ENCODE measurements at places on chromosomes 13 and 19. TPM values are rescaled to one million over a fixed set of nuclear protein-coding genes. Genes with fewer than 3 reads are reported as not detected.

- no peak overlapping the region for H3K4me3 ChIP-seq
- no peaks in the 10 kb centered on the region for H3K27me3 ChIP-seq
- H3K27ac ChIP-seq, result no peak overlapping the region
- no peak for DNase-seq
- H3K4me1 ChIP-seq, result no peaks in the 10 kb centered on the region
- peaks cover 18% of the 10 kb centered on the region for H3K36me3 ChIP-seq
These were observed 174.8 kb downstream of the KDM4B start for GRCh38 chr19:5143471-5144411.

MYO16 gene
- 0.39 TPM for polyA plus RNA-seq

GRCh38 chr19:55537741-55538111 is 793 bp upstream of the SBK2 start:
- no peak overlapping the region for H3K27ac ChIP-seq
- DNase-seq, result no peak
- no peaks in the 10 kb centered on the region for H3K27me3 ChIP-seq
- no peak overlapping the region for H3K4me3 ChIP-seq
- peaks cover 4% of the 10 kb centered on the region for H3K4me1 ChIP-seq
- no peaks in the 10 kb centered on the region for H3K36me3 ChIP-seq

DNA sequence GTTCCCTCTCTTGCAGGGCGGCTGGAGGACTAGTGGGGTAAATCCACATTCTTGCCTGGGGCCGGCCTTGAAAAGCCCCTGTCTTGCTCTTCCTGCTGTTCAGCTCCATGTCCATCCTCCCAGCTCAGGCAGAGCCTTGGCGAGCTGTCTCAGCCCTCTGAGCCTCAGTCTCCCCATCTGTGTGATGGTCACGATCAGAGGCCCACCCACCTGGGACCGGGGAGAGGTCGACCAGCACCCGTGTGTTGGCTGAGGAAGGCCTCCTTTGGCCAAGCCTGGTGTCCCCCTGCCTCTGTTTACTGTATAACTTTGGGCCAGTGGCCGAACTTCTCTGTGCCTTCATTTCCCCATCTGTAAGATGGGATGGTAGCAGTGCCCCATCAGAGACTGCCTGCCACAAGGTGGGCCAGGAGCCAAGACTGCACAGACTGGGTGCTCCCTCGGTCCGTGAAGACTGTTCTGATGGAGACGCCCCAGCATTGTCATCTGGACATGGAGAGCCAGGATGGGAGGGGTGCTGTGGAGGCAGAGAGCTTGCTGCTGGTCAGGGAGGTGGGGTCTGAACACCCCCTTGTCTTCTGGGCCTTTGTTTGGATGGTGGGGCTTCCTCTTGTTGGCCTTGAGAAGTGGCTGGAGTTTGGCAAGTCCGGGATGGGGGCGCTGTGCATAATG is 18.5 kb downstream of the KLHL26 start:
- no peaks in the 10 kb centered on the region for H3K36me3 ChIP-seq
- H3K27me3 ChIP-seq, result no peaks in the 10 kb centered on the region
- no peak overlapping the region for H3K4me3 ChIP-seq
- peaks cover 5% of the 10 kb centered on the region for H3K4me1 ChIP-seq
- no peak for DNase-seq
